NCI-H748 treated with DMSO at 0.1 percent for 48 hours (cell line): ENCODE measurements at places on chromosomes 13 and 19.
A peak's percentile ranks its signal among the peaks of the same experiment; 100 is the strongest.

- DNase-seq = no peak
Observed at GRCh38 chr13:112572366-112572765, 15.6 kb downstream of the TUBGCP3 start.

DNA sequence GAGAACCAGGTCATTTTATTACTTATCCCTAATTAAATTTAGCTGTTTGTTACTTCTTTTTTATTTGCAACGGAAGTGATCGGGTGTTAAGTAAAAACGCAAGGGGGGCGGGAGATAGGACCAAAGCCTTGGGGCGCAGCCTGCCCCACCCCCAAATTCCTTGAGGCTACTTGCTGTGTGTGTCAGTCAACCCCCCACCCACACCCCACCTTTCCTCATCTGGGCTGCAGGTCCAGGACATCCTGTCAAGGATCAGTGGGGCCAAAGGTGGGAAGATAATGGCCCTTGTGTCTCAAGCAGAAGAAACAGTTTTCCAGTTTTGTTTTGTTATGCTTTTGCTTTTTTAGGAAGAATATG lies 1.2 kb upstream of the FOXO1 start:
- DNase-seq = no peak

GRCh38 chr13:60275208-60275607 lies 111.5 kb upstream of the DIAPH3 start:
- no peak for DNase-seq

DNA sequence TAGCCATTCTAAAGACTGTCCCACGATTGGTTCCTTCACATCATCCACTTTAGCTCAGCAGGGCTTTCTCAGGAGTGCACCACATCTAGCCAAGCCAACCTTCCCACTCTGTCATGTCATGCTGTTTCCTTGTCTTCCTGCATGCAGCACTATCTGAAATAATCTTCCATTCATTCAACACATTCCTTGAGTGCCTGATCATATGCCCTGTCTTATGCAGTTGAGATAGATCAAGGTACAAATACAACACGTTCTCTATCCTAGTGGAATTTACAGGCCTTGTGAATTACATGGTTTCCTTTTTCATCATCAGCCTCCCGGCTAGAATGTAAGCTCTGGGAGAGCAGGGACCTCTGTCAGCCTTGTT lies 6.8 kb upstream of the MRPS31 start:
- DNase-seq = no peak

- no peak for DNase-seq
Observed at GRCh38 chr13:32829676-32830335, 186.4 kb upstream of the KL start.

DNA sequence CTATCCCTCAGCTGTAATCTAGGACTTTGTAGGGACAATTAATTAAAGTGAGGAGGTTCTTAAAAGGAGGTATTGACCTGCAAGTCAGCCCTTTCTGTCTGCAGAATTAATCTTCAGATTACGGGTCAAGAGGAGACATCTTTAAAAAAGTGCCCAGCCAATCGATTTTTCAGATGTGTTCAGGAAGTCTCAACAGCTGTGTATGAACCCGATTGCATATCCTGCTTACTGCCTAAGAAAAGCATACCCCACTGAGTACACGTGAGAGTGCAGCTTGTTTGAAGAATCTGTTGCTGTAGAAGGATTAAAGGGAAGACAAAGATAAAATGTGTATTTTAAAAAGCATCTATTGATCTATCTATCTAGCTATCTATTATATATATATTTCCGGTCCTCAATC lies 1194.5 kb downstream of the UQCRFS1 start:
- no peak for DNase-seq

DNA sequence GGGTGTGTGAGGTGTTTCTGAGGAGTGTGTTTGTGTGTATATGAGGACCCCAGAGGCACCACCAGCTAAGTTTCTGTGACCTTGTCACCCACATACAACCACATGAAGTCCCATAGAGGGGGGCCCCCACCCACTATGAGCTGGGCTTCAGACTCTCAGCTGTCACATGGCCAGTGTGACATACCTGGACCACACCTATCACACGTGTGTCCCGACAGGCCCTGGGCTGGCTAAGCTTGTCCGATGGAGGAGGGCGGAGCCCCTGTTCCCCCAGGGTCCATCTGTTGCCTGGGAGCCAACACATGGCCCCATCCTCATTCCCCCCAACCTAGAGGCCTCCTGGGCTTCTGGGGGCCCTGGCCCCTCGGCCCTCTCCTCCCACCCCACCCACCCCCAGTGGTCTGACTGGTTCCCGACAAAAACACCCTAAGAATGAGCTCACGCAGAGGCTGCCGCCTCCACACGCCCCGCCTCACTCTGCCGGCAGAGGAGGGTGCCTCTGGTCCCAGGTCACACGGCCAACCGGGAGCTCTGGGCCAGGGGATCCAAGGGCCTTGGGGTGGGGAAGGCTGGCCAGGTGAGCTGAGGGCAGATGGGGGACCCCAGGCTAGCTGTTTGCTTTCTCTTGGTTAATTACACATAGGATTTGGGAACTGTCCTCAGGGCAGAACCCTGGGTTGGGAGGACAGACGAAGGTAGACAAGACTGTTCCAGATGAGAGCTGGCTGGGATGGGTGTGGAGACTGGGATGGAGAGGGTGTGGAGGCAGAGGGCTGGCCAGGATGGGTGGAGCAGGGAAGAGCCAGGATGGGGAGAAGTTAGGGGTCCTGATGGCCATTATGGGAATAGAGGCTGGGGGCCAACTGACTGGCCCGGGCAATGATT lies 4.3 kb downstream of the KLC3 start:
- DNase-seq = no peak

- DNase-seq = no peak
Observed at GRCh38 chr13:30037766-30038165, 187.3 kb upstream of the UBL3 start.

DNA sequence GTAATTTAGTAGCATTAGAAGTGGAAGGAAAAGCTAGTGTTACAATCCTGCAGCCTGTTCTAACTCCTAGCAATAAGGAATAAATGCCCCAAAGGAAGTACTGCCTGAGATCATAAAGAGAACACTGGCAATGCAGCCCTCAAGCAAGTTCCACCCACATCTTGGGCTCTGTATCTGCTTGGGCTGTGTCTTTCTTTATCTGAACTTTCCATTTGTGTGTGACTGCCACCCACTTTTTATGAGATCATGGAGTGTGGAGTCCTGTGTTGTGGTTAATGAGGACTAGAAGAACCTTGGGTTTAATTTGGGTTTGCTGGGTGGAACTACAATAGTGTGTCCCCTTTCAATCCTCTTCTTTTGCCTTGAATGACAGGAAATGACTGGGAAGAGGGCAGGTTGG lies 38.2 kb downstream of the RFXAP start:
- no peak for DNase-seq

GRCh38 chr13:41543664-41544300 lies 86.4 kb downstream of the RGCC start:
- DNase-seq = no peak

DNA sequence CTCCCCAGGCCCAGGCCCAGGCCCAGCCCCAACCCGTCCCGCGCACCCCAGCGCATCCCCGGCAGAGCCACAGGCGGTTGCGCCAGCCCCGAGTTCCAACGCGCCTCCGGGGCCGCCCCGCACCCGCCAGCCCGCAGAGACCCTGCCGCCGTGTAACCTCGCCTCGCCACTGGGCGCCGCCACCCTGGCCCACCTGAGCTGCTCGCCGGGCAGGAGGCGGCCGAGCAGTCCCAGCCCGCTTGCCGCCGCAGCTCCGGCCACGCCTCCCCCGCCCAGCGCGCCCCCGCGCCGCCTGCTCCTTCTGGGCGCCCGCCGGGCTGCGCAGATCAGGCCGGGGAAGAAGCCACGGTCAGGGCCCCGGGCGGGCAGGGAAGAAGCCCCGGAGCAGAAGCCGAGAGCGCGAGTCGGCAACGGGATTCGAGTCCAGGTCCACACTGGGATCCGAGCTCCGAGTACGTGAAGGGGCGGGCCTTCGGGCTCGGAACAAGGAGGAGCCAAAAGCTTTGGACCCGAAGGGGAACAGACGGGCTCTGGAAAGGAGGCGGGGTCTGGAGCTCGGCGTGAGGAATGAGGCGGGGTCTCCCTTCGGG lies at the start of gene MBOAT7:
Gene MBOAT7 (minus strand): TSS at position 436 of the 590 bp plus-strand sequence. CDS start 1,072 bp downstream, outside the sequence.
- DNase-seq = no peak

- no peak for DNase-seq
Observed at GRCh38 chr19:4444765-4445741, 12.5 kb downstream of the UBXN6 start.

DNA sequence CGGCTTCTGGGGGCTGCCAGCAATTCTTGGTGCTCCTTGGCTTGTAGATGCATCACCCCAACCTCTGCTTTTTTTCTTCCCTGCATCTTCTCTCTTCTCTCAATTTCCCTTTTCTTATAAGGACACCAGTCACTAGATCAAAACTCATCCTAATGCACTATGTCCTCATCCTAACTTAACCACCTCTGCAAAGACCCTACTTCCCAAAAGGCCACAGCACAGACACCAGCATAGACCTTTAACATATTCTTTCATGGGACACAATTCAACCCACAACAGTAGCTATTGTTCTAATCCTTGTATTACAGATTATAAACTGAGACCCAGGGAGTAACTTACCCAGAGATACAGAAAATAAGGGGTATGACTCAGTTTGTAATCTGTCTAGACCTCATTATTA lies 47.0 kb downstream of the RUBCNL start:
- DNase-seq = no peak

DNA sequence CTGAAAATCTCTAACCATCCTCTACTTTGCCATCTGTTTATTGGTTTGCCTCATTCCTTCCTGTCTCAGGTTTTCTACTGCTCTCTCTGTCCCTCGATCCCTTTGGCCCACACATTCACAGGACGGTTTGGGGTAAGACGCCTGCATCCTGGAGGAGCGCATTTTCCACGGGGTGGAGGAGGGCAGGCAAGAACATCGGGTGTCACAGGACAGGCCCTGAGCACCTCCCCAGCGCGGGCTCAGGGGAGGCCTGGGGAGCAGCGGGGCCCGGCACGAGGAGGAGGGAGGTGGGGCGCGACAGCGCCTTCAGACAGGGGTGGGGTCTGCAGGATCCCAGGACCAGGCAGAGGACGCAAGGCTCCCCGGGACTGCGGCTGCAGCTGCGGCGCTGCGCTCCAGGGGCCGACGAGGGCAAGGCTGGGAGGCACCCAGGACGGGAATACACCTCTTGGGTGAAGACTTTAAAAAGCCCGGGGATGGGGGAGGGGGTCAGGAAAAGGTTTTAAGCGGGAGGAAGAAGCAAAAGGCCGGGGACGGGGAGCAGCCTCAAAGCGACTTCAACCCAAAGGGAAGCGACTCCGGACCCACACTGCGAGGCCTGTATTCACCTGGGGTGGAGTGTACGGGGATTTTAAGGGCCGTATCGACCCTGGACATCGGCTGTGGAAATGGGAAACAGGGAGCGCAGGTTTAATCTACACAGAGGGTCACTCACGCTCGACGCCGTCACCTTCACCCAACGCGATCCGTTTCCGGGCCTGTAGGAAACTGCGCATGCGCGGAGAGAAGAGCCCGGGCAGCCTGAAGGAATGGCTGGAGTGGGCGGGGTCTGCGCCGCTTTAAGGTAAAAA lies at the start of gene ZNF415:
Gene ZNF415 (minus strand): TSS at position 770 of the 851 bp plus-strand sequence. CDS start 10,234 bp downstream, outside the sequence.
- DNase-seq = peak; percentile 92

- DNase-seq = no peak
Observed at GRCh38 chr19:1069009-1069779, 2.2 kb downstream of the ARHGAP45 start.

DNA sequence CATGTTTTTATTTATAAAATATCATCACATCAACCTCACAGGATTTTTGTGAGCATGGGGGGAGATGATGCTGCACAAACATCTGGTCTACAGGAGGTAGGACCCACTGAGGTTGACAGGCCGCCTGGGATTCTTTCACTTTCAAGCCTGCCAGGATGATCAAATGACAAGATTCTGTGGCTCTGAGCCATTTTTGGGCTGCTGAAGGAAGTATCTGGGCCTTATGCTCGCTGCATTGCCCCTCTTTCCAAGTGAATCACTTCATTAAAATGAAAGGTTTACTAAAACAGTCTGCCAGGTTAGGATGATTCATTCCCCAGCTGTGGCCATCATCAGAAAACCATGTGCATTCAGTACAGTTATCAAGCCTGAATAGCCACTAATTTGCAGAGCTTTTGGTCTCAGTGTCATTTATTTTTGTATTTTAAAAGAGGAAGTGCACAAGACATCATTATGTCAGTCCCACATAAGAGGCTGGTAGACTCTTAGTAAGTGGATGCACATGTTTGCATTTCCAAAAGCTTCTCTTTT lies 34.4 kb downstream of the STARD13 start:
- no peak for DNase-seq

GRCh38 chr13:25288966-25289365 lies 1.7 kb upstream of the MTMR6 start:
- no peak for DNase-seq

DNA sequence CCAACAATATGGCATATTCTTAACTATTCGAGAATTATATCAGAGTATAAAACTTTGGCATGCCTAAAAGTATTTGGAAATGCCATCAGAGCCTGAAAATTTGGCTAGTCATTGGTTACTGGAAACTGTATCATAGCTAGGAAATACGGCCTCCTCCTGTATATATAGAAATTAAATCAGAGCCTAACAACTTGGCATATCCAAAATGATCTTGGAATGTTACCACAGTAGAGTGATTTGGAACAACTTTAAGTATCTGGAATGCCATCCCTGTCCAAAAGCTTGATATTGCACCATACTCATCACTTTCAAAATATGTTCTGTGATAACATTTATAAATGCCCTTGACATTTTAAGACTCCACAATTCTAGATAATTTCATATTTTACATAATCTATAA lies 335.8 kb downstream of the SLITRK1 start:
- DNase-seq = no peak

DNA sequence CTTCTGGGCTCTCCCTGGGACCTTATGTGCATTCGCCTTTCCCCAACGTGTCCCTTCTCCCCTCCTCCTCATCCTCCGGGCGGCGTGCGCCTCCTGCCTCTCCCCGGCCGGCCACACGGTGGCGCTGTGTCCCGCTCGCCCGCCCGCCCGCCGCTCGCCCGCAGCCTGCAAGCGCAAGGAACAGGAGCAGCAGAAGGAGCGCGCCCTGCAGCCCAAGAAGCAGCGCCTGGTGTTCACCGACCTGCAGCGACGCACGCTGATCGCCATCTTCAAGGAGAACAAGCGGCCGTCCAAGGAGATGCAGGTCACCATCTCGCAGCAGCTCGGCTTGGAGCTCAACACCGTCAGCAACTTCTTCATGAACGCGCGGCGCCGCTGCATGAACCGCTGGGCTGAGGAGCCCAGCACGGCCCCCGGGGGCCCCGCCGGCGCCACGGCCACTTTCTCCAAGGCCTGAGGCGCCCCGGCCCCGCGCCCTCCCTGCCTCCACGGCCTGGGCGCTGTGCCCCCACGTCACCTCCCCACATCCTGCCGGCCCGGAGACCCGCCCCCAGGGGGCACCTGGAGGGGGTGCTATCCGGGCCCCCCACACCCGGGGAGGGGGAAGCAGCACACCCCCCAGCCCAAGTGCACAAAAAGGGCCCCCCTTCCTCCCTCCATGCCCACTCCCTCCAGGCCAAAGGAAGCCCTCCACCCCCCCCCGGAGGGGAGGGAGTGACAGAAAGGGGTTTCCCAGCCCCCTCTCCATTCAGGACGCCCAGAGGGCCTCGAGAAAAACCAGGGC lies 21.9 kb downstream of the ONECUT3 start:
- no peak for DNase-seq

GRCh38 chr13:49545661-49546060 lies 39.7 kb downstream of the RCBTB1 start:
- DNase-seq = no peak
